ENCODE measurements at places on chromosomes 6 and 20. TPM values are rescaled to one million over a fixed set of nuclear protein-coding genes. Genes with fewer than 3 reads are reported as not detected.

Gene IRF4
- total RNA-seq: 91.2 TPM

Gene THBD
- total RNA-seq: not detected

Gene DCDC2
- not detected for total RNA-seq

Gene KCNB1
- total RNA-seq: not detected

Gene XKR7
- 0.03 TPM for total RNA-seq

Gene GJE1
- total RNA-seq: not detected

Gene COL20A1
- not detected for total RNA-seq

Gene PYGB
- total RNA-seq: 33.9 TPM

Gene LY86
- 1.9 TPM for total RNA-seq

Gene CRIP3
- total RNA-seq: not detected

Gene MCHR2
- not detected for total RNA-seq

GRCh38 chr6:157716251-157716995 is 106.6 kb upstream of the SNX9 start:
- H3K4me1 ChIP-seq: no peaks in the 10 kb centered on the region
- H3K36me3 ChIP-seq: no peaks in the 10 kb centered on the region
- H3K27me3 ChIP-seq: peaks cover 6% of the 10 kb centered on the region
- no peak overlapping the region for H3K4me3 ChIP-seq

GRCh38 chr6:104595311-104595820 is 264.4 kb downstream of the HACE1 start:
- no peak for DNase-seq
- no peaks in the 10 kb centered on the region for H3K36me3 ChIP-seq
- H3K4me1 ChIP-seq: no peaks in the 10 kb centered on the region
- no peak overlapping the region for H3K27ac ChIP-seq
- H3K4me3 ChIP-seq: no peak overlapping the region

GRCh38 chr20:5947276-5947675 is 3.1 kb downstream of the TRMT6 start:
- peaks cover 49% of the 10 kb centered on the region for H3K36me3 ChIP-seq
- peaks cover 2% of the 10 kb centered on the region for H3K27me3 ChIP-seq
- peaks cover 47% of the 10 kb centered on the region for H3K4me1 ChIP-seq
- no peak overlapping the region for H3K27ac ChIP-seq
- no peak overlapping the region for H3K4me3 ChIP-seq

DNA sequence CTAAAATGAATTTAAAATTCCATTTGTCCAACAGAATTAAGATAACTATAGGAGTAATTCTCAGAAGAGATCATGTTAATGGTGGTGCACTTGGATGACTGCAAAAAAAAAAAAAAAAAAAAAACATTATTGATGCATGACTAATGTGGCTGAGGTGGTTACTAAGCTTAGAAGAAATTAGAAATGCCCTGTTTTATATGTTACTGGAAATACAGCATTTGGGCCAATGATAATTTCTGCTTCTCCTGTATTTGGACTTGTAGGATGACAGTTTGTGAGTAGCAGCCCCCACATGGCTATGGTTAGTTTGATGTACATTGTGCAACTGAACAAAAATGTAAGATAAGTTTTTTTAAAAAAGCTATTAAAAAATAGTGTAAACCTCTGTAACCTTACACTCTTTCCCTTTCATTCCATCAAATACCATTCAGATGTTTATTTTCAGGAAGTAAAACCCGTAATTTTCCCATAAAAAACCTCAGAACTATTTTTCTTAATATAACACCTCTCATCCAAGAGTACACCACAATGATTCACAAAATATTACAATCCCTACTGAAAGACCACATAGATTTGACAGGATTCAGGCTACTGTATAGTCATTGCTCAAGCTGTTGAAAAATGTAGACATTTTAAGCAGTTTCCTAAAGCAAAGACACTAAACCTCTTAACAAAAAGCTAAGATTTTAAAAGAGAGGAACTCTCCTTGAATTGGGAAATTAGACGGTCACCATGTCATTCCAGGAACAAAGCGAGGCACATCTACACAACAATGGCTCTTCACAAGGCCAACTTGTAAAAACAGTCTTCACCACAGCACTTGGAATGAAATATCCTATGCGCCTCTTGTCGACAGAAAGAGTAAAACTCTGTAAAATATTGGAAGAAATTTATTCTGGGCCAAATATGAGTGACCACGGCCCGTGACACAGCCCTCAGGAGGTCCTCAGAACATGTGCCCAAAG is 83.0 kb downstream of the WDR27 start:
- no peaks in the 10 kb centered on the region for H3K27me3 ChIP-seq
- H3K36me3 ChIP-seq: peaks cover 2% of the 10 kb centered on the region
- no peak overlapping the region for H3K4me3 ChIP-seq
- no peak for DNase-seq
- H3K27ac ChIP-seq: no peak overlapping the region

- peaks cover 12% of the 10 kb centered on the region for H3K27me3 ChIP-seq
- H3K36me3 ChIP-seq: no peaks in the 10 kb centered on the region
- DNase-seq: peak; percentile 18
- H3K27ac ChIP-seq: no peak overlapping the region
- no peak overlapping the region for H3K4me3 ChIP-seq
Observed at GRCh38 chr20:24149881-24150307, 161.3 kb upstream of the GGTLC1 start.

DNA sequence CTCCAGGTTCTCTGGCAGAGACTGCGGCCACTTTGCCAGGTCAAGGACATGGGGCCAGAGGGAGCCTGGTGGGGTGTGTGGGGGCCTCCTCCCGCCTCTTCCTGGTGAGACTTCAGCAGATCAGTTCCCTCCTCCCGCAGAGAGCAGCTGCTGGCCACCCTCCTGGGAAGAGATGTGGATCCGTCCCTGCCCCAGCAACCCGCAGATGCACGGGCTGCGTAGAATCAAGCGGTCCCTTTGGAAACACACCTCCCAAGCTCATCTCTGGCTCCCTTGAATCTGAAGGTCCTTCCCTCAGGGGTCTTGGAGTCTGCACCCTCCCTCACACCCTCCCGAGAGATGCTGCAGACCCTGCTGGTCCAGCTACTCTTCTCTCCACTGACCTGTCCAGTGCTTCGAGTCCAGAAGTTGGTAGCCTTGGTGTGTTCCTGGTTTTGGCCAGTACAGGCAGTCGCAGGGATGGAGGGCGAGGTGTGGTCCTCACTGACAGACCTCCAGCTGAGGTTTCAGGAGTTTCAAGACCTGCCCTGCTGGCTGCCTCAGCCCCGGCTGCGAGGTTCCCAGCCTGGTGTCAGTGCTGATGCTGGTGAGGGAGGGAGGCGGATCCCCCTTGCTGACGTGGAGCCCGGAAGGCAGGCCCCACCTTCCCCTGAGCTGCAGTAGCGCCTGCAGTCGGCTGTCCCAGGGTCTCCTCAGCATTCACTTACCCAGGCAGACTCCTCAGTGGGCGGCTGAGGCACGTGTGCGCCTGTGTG is at the start of gene NPBWR2:
Gene NPBWR2, minus strand, starts transcription at position 585 of the 755 bp plus-strand sequence. CDS start 734 bp downstream, outside the sequence.
- H3K36me3 ChIP-seq: no peaks in the 10 kb centered on the region
- peaks cover 3% of the 10 kb centered on the region for H3K4me1 ChIP-seq
- H3K27me3 ChIP-seq: peaks cover 14% of the 10 kb centered on the region
- H3K27ac ChIP-seq: no peak within 1 kb of the TSS
- DNase-seq: peak; percentile 53

- H3K4me3 ChIP-seq: no peak overlapping the region
- no peak for DNase-seq
- H3K27me3 ChIP-seq: no peaks in the 10 kb centered on the region
Observed at GRCh38 chr6:112503091-112503596, 156.0 kb downstream of the RFPL4B start.

DNA sequence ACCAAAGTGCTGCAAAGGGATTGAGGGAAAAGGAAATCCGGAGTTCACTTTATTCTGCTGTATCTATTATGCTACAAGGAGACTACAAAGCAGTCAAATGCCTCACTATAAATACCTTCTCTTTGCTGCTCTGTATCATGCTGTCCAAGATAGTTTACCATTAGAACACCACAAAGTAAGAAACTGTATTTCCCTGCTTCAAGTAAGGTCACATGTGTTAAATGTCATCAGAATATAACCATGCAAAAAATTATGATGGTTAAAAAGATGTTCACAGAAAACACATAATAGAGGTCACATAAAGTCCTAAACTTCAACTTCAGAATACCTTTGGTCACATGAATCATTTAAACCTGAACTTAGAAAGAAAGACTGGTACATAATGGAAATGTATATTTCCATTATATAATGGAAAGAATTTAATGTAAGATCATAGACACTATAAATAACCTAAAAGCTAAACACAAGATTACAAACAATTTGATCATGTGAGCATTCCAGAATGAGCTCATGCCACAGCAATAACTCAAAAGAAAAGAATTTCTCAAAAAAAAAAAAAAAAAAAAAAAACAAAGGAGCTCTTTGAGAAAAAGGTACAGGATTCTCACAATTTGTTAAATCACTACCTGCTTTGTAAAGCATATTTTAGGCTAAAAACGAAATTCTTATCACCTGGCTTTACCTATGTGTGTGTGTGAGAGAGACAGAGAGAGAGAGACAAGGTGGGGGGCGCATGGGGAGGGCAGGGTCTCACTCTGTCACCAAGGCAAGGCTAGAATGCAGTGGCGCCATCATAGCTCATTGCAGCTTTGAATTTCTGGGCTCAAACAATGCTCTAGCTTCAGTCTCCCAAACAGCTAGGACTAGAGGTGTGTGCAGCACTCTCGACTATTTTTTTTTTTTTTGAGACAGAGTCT is 58.7 kb downstream of the KIF13A start:
- H3K4me1 ChIP-seq: no peaks in the 10 kb centered on the region
- H3K36me3 ChIP-seq: no peaks in the 10 kb centered on the region
- H3K4me3 ChIP-seq: no peak overlapping the region
- H3K27ac ChIP-seq: no peak overlapping the region
- H3K27me3 ChIP-seq: peaks cover 19% of the 10 kb centered on the region
- no peak for DNase-seq

DNA sequence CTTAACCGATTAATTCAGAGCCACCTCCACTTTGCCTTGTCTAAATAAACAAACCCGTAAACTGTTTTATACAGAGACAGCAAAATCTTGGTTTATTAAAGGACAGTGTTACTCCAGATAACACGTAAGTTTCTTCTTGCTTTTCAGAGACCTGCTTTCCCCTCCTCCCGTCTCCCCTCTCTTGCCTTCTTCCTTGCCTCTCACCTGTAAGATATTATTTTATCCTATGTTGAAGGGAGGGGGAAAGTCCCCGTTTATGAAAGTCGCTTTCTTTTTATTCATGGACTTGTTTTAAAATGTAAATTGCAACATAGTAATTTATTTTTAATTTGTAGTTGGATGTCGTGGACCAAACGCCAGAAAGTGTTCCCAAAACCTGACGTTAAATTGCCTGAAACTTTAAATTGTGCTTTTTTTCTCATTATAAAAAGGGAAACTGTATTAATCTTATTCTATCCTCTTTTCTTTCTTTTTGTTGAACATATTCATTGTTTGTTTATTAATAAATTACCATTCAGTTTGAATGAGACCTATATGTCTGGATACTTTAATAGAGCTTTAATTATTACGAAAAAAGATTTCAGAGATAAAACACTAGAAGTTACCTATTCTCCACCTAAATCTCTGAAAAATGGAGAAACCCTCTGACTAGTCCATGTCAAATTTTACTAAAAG is 2.7 kb downstream of the FOXC1 start:
- peak overlapping the region; percentile 69 for H3K4me3 ChIP-seq
- peaks cover 24% of the 10 kb centered on the region for H3K4me1 ChIP-seq
- H3K36me3 ChIP-seq: peaks cover 6% of the 10 kb centered on the region
- DNase-seq: no peak

DNA sequence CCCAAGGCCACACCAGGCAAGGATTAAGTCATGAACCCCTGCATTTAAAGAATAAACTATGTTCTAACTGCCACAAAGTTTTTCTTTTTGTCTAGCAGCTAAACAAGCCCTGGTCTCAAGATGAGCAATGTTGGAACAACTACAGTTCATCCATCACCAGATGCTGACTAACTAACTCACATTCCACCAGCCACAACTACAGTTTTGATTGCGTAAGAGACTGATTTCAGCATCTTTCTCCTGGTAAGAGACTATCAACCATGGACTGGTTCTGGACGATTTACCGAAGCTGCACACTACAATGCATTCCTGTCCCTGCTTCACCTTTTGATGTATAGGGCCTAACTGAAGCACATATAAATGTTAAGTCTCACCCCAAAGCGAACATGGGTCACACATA is 43.0 kb downstream of the F13A1 start:
- no peaks in the 10 kb centered on the region for H3K4me1 ChIP-seq
- no peaks in the 10 kb centered on the region for H3K36me3 ChIP-seq
- peaks cover 8% of the 10 kb centered on the region for H3K27me3 ChIP-seq
- no peak for DNase-seq

DNA sequence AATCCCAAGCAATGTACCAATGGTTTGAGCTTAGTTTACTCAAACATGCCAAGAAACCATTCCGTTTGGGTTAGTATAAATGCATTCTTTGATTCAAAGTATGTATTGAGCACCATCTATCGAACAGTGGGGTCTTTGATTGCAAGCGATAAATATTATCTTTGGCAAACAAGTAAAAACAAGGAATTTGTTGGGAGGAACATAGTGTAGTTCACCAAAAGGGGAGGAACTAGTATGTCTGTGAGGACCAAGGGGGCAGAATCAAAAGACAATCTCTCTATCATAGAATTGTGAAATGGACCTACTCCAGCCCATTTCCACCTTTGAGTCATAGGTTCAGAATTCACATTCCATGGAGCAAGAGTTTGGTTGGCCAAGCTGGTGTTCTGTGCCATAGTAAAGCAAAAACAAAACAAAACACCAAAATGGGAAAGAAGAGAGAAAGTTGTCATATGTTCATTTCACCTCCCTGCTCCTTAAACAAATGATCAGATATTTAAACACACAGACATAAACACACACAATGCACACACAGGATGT is 266.0 kb downstream of the TSHZ2 start:
- no peak overlapping the region for H3K4me3 ChIP-seq
- DNase-seq: no peak

DNA sequence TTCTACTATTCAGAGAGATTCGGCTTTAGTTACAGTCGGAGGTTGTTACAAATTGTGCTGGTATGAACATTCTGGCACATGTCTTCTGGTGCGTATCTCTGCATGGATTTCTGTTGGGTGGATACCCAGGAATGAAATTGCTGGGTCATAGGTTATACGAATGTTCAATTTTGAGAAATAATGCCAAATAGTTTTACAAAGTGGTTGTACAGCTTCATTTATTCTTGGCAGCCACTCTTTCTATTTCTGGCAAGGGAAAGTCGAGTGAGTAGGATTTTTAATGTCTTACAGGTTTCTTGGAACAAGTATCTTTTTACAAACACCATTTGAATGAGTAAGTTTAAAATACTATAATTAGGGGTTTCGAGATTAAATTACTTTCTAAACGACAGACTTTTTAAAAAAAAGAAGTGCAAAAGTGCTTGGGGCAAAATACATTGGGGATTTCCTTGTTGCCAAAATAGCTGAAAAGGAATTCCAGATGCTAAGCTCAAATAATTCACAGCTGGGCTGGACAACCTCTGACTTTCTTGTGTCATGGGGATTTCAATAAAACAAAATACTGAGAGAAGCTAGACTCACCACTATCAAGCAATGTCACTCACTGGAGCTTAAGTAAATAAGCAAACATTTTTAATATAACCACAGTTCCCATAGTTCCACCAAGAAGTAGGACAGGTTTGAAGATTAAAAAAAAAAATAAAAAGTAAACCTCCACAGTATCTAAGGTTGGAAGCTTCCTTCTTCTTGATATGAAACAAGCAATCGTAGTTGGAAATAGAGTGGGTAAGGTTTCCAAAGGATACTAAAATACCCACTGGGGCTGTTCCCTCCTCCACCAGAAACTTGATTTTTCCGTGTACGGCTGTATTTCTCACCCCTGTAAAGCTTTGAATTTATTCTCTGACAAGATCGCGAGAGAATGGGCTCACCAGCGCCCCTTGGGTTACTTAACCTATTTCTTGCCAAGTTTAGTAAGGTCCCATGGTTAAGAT is 21.6 kb upstream of the GFOD1 start:
- DNase-seq: no peak
- H3K4me1 ChIP-seq: peaks cover 2% of the 10 kb centered on the region
- H3K36me3 ChIP-seq: no peaks in the 10 kb centered on the region
- H3K27ac ChIP-seq: no peak overlapping the region
- H3K27me3 ChIP-seq: peaks cover 15% of the 10 kb centered on the region
- H3K4me3 ChIP-seq: no peak overlapping the region
